ENCODE measurements at places on chromosomes 2 and 18.

- no peak for DNase-seq
Measured at GRCh38 chr18:3594760-3595368, 144.9 kb downstream of the TGIF1 start.

DNA sequence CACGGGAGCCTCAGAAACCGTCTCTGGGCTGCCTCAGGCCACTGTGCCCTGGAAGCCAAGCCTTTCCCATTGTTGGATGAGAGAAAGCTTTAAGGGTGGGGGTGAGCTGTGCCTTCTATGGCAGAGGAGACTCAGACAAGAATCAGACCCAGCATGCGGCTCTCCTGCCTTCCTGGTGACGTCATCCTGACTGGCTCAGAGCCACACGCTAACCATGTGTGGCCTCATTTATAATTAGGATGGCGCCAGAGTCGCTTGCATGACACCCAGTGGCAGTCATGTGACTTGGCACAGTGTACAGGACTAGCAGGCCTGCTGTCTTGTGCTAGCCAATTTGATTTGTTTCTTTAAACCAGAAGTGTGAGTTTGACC is 99.1 kb downstream of the SH3BP4 start:
- peak; percentile 95 for DNase-seq

DNA sequence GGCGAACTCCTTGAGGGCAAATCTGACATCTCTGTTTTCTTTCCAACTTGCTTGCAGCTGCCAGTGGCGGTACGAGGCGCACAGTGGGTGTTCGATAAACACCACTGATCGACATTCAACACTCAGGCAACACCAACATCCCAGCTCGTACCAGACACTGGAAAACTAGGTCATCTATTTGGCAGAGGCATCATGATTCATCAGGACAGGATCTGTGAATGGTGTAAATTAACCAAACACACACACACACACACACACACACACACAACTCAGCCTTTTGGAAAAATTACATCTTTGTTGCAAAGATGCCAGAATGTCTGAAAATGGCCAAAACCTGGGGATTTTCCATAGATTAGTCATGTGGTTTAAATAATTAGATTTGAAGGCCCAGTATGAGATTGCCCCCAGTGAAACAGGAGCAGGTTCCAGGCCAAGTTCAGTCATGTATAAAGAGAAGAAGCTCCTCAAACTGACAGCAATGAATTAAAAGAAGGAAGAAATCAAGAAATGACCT is 150.5 kb upstream of the NCKAP5 start:
- DNase-seq: peak; percentile 88

GRCh38 chr2:14219306-14219705 is 413.2 kb upstream of the LRATD1 start:
- no peak for DNase-seq

DNA sequence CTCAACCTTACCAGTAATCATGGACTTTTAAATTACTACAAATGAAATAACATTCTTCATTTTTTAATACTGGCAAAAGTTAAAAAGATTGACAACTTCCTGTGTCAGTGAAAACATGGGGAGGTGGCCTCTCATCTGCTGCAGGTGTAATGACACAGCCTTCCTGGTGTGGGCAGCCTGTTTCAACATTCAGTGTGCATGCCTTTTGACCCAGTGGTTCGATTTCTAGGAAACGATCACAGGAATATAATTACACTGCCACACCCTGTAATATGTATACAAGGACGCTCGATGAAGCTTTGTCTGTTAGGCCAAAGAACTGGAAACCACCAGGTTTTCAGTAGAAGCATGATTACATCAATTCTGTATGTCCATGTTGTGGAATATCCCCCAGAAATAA is 68.7 kb downstream of the MTHFD2 start:
- DNase-seq: no peak

DNA sequence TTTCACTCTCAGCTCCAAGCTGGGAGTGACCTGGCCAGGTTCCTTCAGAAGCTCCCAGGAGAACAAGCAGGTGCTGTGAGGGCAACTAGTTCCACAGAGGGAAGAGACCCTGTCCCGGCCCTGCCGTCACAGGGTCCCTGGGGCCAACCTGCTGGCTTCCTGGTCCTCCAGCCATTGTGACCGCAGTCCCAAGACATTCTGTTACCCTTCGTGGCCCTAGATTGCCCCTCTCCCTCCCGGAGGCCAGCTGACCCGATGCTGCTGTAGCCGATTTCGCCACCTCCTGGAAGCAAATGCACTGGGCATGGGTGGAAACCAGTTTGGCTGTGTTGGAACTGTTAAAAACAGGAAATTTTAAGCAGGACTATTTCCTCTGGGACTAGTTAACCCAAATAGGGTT is 55.4 kb downstream of the EPAS1 start:
- no peak for DNase-seq

DNA sequence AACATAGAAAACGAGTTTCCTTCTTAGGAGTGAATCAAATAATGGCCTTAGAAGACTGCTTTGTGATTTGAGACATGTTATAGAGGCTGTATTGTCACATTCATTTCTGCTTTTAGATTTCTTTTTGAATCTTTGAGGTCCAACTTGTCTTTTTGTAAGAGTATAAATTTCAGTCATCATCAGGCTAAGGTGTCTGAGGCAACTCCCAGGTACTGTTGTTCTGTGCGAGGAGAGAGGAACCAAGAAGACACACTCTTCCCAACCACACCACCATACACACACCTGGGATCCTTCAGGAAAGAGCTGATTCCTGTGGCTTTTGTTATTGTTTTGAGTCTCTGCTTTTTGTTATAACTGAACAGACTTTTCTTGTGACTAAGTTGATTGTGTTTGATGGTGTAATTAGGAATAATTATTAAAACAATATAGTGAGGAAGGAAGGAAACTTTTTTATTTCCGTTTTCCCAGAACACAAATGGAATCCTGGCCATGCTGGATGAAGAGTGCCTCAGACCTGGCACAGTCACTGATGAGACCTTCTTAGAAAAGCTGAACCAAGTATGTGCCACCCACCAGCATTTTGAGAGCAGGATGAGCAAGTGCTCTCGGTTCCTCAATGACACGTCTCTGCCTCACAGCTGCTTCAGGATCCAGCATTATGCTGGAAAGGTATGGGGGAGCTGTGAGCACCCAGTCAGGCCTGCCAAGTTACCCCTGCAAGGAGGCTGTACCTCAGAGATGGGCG is 140.4 kb downstream of the MYO1B start:
- DNase-seq: peak; percentile 54

DNA sequence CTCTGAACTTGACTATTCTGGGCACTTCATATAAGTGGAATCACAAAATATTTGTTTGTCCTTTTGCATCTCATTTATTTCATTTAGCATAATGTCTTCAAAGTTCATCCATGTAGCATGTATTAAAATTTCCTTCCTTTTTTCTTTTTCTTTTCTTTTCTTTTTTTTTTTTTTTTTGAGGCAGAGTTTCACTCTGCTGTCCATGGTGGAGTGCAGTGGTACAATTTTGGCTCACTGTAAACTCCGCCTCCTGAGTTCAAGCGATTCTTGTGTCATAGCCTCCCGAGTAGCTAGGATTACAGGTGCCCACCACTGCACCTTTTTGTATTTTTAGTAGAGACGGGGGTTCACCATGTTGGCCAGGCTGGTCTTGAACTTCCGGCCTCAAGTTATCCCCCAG is 11.9 kb downstream of the ATP8B1 start:
- no peak for DNase-seq

GRCh38 chr2:33126958-33127357 is 180.2 kb downstream of the LTBP1 start:
- DNase-seq: peak; percentile 50

DNA sequence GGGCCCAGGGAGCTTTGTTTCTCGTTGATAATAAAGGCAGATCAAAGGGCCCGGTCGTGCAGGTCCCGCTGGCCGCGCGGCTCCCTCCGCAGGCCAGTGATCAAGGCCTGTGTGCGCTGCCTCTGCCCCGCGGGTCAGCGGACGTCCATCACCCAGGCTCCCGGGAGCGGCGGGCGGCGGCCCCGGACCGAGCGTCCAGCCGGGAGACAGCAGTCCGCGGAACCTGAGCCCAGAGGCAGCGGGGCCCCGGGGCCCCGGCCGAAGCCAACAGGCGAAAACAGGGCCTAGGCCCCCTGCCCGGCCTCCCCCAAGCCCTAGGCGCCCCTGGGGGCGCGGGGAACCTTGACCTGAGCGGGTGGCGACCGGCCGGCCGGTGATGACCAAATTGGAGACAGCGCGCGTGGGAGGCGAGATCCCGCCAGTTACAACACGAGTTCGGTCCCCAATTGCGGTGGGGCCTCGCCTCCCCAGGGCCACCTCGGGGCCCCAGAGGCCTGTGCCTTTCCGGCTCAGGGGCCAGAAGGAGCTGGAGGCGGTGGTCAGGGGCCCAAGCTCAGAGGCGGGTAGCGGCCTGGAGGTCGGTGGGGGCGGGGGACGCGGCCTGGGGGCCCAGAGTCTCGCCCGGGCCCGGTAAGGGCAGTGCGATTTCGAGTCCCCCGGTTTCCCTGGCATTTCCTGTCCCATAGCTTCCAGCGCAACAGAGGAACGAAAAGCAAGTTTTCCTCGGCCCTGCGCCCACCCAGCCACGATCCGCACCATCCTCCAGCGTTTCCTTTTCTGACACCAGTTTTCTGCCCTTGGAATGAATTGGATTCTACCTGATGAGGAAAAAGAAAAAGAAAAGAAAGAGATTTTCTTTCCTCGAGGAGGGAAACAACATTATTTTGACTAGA is 5.9 kb downstream of the SP9 start:
- DNase-seq: no peak

- no peak for DNase-seq
Measured at GRCh38 chr18:13256444-13257305, 38.1 kb downstream of the LDLRAD4 start.

DNA sequence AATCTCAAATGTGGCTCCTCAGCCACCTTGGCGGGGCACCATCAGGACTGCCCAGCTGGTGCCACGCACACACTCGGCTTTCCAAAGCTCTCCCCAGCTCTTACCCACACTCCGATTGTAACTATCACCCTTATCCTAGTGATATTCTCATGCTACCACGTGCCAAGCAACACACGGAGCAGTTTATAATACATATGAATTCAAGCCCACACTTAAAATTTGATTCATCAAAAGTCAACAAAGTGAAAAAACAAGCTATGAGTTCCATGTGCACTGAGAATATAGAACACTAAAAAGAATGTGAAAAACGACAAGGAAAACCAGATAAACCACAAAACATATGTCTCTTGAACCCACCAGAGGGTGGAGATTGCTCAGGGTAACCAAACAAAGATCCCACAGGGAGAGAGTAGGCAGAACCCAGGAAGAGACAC is 31.6 kb downstream of the LONRF2 start:
- no peak for DNase-seq

- no peak for DNase-seq
Measured at GRCh38 chr2:236608710-236609109, 39.1 kb downstream of the ACKR3 start.

DNA sequence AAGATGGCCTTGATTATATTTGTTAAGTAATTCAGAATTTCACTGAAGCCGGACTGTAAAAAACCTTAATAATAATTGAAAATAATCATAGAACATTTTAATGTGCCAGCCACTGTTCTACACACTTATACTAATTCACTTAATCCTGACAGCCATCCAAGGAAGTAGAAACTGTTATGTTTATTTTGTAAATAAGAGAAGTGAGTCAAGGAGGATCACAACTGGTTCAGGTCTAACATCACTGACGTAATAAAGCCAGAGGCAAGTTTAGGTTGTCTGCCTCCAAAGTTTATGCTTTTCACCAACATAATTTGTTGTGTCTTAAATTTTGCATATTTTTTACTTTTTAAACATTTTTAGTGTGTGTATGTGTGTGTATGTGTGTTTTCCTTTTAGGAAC is 436.1 kb downstream of the LRRTM4 start:
- no peak for DNase-seq

DNA sequence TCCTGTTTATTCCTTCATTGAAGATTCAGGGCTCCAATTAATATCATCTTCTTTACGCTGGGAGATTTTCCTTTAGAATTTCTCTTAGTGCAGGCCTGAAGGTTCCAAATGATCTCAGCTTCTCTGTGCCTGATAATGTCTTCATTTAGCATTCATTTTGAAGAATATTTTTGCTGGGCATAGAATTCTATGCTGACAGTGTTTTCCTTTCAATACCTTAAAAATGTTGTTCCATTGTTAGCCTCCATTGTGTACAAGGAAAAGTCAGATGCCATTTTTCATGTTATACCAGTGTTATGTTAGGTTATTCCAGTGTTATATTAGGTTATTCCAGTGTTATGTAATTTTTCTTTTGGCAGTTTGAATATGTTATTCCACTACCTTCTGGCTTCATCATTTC is 14.9 kb upstream of the OR6B3 start:
- DNase-seq: no peak

GRCh38 chr2:68357605-68358337 is 7.3 kb upstream of the PLEK start:
- peak; percentile 59 for DNase-seq

DNA sequence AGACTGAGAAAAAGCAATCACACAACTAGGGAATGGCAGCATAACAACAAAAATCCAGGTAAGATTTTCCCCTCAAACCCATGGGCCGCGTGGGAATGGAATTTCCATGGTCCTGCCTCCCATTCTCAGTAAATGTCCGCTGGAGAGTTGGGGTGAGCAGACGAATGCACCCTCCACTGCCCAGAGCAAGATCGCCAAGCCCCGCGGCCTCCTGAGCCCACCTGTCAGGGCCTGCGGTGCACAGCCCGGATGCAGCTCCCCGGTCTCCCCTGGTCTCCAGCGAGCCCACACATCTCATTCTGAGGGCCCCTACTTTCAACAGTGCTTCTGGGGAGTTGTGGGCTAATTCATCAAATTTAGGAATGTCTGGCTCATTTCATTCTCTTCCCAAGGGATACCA is 327.4 kb upstream of the HS6ST1 start:
- no peak for DNase-seq

DNA sequence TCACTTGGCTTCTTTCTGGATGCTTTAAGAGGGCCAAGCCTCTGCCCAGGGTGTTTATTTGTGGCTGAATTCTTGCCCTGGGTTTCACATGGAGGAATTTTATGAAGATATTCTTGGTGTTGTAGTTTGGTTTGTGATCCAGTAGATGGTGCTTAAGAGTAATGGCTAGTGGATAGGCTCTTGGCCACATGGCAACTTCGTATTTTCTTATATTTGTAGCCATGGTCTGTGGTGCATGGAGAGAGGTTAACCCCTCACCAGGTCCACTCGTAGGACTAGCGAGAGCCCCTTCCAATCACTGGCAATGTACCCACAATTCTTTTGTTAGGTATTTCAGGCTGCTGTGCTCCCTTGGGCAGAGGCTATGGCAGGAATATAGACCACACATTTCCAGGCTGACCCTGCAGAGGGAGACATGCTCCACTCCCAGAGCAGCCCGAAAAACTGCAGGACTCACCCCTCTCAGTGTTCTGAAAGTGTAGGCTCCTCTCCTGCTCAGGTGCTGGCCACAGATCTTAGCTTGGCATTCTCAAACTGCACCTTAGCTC is 582.1 kb upstream of the SETBP1 start:
- DNase-seq: no peak
